Activated gamma-delta T cell treated with Interleukin-2 at 50 U/mL for 16 hours (primary cell): ENCODE measurements at places on chromosomes 13 and 19.
A peak's percentile ranks its signal among the peaks of the same experiment; 100 is the strongest.

- peak; percentile 35 for DNase-seq
Observed at GRCh38 chr19:5804516-5805461, at the start of gene NRTN. TSS of gene NRTN (plus strand) at chr19:5805067. CDS start at chr19:5824166, 19,099 bp downstream.

DNA sequence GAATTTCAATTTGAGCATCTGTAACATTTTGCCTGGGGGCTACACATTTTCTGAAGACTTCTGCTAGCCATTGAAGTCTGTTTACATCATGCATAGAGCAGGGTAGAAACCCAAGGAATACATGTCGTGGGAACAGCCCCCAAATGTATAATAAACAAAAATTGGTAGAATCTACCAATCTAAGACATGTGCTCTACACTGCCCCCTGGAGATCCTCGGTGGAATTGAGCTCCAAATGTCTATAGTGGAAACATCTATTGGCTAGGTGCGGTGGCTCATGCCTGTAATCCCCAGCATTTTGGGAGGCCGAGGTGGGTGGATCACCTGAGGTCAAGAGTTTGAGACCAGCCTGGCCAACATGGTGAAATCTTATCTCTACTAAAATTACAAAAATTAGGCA is 57.3 kb downstream of the MBD3L2B start:
- peak; percentile 47 for DNase-seq

DNA sequence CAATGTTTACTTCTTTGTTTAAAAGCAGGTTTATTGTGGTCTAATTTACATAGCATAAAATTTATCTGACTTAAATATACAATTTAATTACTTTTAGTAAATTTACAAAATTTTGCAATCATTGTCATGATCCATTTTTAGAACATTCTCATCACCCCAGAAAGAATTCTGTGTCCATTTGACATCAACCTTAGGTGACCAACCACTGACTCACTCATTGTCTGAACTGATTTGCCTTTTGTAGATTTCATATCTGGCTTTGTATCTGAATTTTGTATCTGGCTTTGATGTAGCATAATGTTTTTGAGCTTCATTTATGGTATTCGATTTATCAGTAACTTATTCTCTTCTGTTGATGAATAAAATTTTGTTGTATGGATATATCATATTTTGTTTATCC is 40.4 kb downstream of the EDNRB start:
- no peak for DNase-seq

DNA sequence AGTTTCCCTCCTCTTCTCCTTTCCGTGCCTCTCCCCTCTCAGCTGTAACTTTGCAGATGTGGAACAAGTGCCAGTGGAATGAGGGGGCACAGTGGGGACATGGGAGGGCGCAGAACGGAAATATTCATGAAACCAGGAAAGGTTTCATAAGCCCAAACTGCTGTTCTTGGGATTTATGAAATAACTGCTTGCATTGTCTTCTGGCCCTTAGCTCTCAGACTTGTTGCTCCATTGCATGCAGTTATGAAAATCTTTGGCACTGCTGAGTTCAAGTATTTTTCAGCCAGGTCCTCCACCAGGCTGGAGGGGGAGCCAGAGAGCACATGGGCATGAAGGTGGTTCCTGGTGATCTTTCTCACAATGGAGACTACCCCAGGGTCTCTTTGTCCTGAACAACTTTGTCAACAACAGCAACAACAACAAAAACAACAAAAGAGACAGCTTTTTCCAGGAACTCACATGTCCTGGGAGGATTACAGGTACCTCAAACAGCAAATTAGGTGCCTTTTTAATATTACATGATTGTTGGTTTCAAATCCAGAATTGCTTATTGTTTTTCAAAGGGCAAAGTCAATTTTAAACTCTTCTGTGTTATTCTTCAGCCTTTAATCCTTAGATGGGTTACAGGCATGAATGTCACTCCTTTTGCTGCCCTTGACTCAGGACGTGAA is 1.5 kb downstream of the RGCC start:
- DNase-seq: peak; percentile 62

DNA sequence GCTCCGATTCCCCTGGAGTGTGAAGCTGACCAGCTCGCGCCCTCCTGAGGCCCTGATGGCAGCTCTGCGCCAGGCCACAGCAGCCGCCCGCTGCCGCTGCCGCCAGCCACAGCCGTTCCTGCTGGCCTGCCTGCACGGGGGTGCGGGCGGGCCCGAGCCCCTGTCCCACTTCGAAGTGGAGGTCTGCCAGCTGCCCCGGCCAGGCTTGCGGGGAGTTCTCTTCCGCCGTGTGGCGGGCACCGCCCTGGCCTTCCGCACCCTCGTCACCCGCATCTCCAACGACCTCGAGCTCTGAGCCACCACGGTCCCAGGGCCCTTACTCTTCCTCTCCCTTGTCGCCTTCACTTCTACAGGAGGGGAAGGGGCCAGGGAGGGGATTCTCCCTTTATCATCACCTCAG is 20.3 kb downstream of the CKM start:
- DNase-seq: no peak

GRCh38 chr13:34335014-34336007 is 517.4 kb downstream of the RFC3 start:
- DNase-seq: no peak

GRCh38 chr19:54440641-54441040 is 8.4 kb upstream of the LENG8 start:
- no peak for DNase-seq

GRCh38 chr19:35166100-35167063 is 11.8 kb downstream of the FXYD5 start:
- no peak for DNase-seq

GRCh38 chr19:41228486-41228885 is 9.5 kb downstream of the AXL start:
- DNase-seq: no peak

DNA sequence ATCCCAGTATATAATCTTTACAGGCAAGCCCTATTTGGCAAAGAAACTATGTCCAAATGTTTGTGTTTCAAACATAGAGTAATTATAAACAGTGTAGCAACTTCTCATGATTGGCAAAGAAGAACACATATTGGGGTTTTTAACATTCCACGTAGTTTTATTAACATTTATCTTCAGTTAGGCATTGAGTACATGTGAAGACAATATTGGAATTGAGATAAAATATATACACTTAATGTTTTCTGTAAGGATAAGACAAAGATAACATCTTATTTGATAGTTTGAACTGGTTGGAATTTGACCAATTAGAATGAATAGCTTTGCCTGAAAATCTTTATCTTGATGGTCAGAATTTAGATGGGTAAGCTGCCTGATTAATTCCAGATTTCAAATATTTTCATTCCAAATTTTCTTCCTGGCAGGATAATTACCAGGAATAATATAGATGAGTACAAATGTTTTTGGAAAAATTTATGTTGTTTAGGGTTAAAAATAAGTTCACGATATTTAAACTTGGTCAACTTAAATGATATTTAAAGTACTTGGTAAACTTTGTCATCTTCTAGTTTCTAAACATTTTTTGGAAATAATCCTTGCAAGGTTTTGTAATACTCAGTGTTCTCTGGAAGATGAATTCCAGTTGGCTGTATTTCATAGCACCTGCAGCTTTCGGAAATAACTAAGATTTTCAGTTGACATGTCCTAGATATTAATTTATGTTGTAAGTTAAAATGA is 536.5 kb upstream of the SPRY2 start:
- DNase-seq: no peak

DNA sequence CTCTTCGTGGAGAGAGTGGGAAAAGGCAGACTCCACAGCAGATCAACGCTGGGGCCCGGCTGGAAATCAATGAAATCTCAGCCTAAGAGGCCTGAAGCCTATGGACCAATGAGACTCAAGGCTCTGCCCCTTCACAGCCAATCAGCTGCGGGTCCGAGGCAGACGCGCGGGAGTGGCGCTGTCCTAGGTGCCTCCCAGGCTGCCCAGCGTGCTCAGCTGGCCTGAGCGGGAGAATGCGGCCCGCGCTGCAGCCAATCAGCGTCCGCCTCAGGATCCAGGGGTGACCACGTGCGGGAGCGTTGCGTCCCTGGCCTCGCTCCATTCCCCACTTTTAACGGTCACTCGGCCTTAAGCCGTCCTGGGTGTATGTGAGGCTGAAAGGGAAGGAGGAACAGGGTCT is at the start of gene ZBTB32:
ZBTB32 (plus strand) TSS at position 341 of the 400 bp plus-strand sequence. CDS start 10,069 bp downstream, outside the sequence.
- no peak for DNase-seq

DNA sequence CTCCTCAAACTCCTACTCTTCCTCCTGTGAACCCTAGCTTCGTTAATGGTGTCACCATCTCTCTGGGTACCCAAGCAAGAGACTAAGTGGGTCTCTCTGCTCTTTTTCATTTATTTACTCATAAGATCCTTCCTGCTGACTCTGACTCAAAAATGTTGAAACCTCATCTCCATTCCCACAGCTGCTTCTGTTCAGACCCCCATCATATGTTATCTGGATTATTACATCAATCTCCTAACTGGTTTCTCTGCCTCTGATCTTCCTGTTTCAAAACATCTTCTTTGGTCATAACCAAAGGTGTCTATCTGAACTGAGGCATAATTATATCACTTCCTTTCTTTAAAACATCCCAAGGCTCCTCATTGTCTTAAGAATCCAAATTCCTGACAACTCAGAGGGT is 2.0 kb upstream of the MEDAG start:
- DNase-seq: no peak

DNA sequence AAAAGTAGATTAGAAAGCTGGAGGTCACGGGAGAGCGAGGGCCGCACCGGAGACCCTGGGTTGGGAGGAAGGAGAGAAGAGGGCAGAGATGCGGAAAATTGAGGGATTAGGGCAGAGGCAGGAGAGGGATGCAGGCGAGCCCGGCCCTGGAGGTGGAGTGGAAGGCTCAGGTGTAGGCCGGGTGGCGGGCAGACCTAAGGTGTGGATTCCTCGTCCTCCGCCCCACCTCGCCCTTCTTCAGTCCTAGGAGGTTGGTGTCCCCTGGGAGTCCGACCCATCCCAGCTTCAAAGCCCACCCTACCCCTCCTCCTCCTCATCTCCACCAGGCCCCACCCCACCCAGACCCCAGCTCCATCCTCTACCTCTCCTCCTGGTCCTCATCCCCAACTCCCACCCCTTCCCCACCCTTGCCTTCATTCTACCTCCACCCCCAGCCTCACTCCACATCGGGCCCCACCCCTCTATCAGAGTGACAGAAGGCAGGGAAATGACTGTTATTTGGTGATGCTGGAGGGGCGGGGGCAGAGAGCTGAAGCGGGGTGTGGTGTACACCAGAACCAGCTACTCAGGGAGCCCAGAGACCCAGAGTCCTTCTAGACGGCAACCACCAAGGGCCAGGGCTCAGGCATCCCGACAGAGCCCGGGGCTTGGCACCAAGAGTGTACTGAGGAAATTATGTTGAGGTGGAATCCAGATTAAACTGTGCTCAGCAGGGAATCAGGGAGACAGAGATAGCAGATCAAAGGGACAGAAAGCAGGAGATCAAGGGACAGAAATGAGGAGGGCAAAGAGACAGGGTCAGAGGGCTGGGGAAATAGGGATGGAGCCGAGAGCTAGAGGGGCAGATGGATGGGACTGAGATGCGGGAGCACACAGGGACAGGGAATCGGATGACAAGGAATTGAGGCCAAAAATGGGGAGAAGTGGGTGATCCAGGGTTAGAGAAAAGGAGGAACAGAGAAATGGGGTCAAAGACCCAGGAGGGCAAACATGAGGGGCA is 6.4 kb downstream of the ERFL start:
- no peak for DNase-seq

- DNase-seq: no peak
Observed at GRCh38 chr19:23769691-23770468, 11.2 kb upstream of the ZNF681 start.

- DNase-seq: peak; percentile 58
Observed at GRCh38 chr19:43439032-43439708, 24.5 kb downstream of the TEX101 start.

- DNase-seq: peak; percentile 69
Observed at GRCh38 chr19:48999481-49000325, 6.0 kb downstream of the RUVBL2 start.

GRCh38 chr19:7618348-7618747 is 11.0 kb downstream of the XAB2 start:
- no peak for DNase-seq

- DNase-seq: peak; percentile 39
Observed at GRCh38 chr19:18109733-18110608, 12.4 kb downstream of the MAST3 start.

- no peak for DNase-seq
Observed at GRCh38 chr13:48437371-48437770, 24.5 kb upstream of the LPAR6 start.

GRCh38 chr19:7905268-7905667 is 1.6 kb downstream of the MAP2K7 start:
- DNase-seq: no peak

DNA sequence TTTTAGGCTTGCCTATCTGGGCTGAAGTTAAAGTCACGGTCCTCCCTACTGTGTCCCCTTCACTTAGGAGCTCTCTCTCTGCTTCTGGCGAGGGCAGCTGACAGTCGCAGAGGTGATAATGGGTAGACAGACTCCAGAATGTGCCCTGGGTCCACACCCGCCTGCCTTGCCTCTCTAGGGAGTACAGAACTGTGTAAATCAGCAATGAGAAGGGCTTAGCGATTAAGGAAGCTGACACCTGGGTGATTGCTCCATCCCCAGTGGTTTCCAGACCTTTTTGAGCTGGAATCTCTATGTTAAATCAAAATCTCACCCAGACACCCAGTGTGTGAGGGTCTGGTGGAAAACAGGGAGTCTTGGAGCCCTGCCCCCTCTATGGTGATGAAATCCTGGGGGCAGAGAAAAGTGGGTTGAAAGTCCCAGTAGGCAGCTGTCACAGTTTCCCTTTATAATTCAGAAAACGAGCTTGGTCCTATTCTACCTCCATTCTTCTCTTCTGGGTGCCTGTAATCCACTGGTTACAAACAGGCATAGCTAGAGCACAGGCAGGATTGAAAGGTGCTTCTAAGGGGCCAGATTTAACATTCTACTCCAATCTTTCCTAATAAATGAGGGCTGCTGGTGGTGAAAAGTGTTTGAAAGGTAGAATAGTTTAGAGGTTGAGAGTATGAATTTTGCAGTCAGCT is 46.9 kb downstream of the OLFM4 start:
- no peak for DNase-seq

- no peak for DNase-seq
Observed at GRCh38 chr13:28401303-28402056, 93.4 kb downstream of the FLT1 start.
